ENCODE measurements at places on chromosomes 7 and 10. TPM values are rescaled to one million over a fixed set of nuclear protein-coding genes. Genes with fewer than 3 reads are reported as not detected.

DNA sequence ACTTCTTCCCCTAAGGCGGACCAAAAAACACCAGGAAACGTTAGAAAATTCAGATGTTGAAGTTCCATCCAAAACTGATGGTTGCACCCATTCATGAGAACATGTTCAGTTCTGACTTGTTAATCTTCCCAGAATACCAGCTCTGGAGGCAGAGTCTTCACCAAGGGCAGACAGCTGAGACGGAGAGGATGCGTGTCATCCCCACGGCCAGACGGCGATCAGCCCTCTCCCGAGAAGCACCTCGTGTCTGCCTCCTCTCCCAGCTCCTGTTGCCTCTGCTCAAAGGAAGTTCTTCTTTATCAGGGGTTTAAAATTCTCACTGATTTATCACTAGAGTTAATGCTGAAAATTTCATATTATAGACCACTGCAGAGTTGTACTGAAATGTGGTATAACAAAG, 269.7 kb downstream of the ZMYND11 start:
- DNase-seq, result no peak

GRCh38 chr10:3215153-3215775, 42.7 kb upstream of the PITRM1 start:
- no peak for DNase-seq

DNA sequence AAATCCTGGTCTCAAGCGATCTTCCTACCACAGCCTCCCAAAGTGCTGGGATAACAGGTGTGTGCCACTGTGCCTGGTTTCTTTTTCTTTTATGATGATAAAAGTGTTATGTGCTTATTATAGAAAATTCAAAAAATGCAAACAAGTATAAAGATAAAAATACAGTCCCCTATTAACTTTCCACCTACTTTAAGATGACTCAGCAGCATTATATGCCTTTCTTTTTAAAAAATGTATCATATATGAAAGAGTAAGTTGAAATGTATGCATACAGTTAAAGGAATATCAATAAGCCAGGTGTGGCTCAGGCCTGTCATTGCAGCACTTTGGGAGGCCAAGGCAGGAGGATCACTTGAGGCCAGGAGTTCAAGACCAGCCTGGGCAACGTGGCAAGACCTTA, 216.9 kb upstream of the GALNT17 start:
- DNase-seq, result no peak

DNA sequence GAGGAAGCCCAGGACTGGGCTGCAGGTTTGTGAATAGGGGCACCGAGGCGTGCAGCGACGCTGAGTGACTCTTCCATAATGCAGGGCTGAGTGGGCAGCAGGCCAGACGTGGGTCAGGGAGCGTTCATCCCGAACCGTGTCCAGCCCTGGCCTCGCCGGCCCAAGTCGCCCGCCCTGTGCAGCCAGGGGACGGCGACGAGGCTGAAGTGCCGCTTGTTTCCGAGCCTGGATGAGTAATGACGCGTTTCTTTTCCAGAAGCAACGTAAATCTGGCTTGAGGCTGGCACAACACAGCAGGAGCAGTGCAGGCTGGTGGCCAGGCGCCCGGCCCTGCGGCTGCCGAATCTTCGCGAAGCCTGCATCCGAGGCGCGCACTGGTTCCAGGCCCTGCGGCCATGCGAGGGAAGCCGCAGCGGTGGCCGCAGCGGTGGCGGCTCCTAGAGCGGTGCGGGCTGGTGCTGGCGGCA, 74.0 kb upstream of the SEC61G start:
- DNase-seq, result no peak

- no peak for DNase-seq
Observed at GRCh38 chr7:6165075-6165474, 107.3 kb downstream of the CYTH3 start.

DNA sequence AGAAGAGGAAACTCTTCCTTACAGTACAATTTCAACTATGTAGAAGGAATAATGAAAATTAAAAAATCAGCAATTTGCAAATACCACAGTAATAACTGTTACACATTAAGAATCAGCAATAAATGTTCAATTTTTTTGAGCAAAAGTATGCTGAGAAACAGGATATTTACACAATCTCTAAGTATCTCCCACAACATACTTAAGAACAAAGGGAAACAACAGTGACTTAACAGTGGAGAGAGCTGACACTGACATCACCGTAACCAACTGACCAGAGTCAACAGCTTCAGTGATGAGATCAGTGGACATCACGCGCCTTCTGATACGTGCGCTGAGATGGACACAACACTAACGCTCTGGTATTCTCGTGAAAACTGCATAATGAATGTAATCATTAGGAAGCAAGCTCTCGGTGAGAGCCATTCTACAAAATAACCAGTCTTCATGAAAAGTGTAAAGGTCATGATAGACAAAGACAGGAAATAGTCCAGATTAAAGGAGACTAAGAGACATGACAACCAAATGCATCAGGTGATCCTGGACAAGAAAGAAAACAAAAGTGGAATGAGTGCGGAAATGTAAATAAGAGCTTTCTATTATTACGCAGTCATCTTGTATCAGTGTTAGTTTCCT, 82.6 kb downstream of the PIP4K2A start:
- DNase-seq, result no peak

GRCh38 chr7:43750016-43750887, 8.2 kb upstream of the BLVRA start:
- peak; percentile 91 for DNase-seq

DNA sequence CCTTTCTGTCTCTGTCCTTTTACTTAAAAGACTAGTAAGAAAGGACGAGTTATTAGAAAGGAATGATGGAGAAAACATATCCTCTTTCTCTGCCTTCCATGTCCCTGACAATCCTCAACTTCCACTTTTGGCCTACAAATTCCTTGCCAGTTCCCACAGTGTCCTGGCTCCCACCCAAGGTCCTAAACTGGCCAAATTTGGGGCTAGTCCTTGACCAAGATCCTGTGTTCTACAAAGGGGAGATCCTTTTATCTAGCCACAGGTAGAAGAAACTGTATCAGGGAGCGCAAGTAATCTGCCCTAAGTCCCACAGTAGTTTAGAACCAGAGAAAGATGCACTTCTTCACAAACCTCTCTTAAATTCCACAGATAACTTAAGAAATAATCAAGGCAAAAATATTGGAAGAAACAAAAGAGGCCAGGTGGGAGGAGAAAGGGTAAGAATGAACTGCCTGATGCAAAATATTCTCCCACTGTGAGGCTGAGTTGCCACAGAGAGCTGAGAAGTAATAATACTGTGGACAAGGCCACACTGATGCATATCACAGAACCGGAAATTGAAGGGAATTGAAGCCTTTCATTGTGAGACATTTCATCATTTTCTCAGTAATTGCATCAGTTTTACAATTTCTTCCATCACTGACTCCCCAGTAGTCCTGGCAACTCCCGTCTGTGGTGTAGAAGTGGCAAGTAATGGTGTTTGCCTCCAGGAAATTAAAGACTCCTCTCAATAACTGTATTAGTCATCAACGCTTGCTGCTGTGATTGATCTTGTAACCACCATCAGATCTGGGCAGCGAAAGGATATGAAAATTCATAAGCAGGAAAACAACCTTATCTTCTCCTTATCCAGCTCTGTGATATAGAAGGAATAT, 47.2 kb downstream of the DNAJC12 start:
- no peak for DNase-seq

DNA sequence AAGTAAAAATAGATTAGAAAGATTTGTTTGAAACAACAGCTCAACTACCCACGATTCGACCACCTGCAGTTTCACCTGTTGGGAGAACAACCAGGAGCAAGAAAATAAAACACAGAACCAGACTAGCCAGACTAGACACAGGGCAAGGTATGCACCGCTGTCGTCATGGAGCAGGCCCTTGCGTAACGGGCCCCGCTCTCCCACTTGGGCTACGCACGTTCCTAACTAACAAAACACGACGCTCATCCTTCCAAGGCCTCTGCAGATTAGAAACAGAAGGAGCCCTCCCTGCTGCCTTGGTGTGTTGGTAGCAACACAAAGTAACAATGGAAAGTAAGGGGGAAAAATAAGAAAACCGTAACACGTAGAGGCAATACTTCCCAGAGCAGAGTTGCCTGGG, 45.1 kb upstream of the ELMO1 start:
- no peak for DNase-seq

DNA sequence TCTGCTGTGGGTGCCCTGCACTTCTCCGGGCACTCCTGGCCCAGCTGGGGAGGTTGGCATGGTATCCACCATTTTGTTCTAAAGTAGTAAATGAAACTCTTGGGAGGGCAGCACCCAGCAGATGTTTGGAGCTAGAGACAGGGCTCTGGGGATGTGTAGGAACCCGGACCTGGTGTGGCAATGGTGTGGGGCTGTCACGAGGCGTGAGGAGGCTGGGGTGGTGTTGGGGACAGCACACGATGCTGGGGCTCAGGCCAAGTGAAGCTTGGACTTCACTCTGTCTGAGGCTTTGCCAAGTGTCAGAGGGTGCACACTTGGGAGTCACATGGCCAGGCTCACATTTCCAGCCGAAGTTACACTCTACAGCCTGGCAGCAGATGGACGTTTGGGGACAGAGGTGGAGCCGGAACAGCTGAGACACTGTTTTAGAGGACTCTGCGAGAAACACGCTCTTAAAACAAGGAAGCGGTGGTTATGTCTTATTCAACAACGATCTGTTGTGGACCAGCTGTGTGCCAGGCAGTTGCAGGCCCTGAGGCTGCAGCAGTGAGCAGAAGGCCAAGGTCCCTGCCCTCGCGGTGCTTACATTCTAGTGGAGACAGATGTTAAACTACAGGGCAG, 118.2 kb downstream of the CUX1 start:
- no peak for DNase-seq

DNA sequence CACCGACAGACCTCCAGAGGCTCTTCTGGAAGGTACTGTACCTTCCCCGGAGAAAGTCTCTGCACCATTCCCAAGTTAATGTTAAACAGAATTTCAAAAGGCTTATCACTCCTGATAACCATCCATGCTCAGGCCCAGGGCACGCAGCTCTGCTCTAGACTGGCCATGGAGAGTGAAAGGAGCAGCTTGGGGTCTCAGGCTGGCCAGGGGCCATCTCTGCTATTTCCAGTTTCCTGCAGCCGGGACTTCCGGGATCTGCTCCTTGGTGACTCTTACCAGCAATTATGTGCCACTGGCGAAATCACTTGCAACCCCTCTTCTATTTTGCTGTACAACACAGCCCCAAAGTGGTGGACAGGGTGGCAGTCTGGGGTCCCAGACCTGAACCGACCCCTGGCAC, 6.0 kb downstream of the CLDN15 start:
- DNase-seq, result no peak

DNA sequence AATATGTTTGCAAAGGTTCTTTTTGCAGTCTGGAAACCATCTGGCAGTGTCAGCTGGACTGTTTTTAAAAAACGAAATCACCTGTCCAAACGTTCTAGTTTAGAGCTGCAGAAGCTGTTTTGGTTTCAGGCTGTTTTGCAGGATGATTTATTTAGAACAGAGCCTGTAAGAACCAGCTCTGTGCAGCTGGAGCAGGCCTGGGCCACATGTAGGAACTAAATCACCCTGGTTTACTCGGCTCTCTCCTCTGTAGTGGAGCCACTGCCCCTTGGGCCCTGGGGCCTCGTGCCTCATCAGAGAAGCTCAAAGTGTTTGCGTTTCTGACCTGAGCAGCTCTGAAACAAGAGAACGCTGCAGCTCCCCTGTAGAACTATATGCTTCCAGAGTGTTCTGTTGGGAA, 142.5 kb downstream of the ACTR3B start:
- no peak for DNase-seq

GRCh38 chr7:22771194-22771871, 44.3 kb downstream of the IL6 start:
- no peak for DNase-seq

- no peak for DNase-seq
Observed at GRCh38 chr7:28296571-28297483, 115.5 kb upstream of the CREB5 start.

DNA sequence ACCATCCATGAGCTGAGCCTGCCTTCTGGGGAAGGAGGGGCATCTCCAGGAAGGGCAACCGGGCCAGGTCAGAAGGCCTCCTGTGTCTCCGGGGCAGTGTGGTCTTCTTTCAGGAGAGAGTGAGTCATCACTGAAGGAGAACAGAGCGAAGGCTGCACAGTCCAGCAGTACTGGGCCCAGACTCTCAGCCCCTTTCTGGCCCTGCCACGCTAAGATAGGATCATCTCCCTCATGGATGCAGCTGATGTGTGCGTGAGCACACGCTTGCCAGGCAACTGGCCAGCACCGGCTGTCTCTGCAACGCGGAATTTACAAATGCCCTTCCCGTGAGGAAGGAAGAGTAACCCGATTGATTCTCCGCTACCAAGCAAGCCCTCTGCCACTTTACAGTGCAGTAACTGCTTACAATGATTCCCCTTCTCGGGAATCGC, 328.2 kb downstream of the TNS3 start:
- DNase-seq, result peak; percentile 29

DNA sequence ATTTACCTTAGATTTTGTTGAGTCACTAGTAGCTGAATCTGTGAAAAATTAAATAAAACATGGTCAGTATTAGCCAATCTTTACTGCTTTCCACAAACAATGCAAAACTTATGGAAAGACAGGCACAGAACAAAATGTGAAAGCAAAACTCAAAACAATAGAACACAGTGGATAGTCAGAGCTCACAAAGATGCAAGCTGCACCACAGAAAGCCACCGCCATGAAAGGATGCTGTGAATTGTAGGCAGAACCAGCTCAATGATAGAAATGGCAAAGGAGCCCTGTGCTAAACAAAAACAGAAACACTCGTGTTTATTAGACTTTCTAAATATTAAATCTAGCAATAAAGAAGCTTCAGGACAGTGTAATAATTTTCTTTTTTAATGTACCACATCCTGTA, 134.4 kb downstream of the ARHGAP21 start:
- DNase-seq, result no peak

Gene HTR7
- polyA plus RNA-seq, result 0.28 TPM

Gene STAG3
- polyA plus RNA-seq, result 15.9 TPM

Gene RTKN2
- 12.9 TPM for polyA plus RNA-seq

Gene CASTOR2
- polyA plus RNA-seq, result 4.4 TPM

Gene FGL2
- 7.5 TPM for polyA plus RNA-seq

Gene STEAP1B
- polyA plus RNA-seq, result 1.7 TPM

Gene INMT
- 31.2 TPM for polyA plus RNA-seq
